Left renal pelvis (tissue), 4 donors: ENCODE measurements at places on chromosomes 2 and 18. TPM values are rescaled to one million over a fixed set of nuclear protein-coding genes. Genes with fewer than 3 reads are reported as not detected.
A peak's percentile ranks its signal among the peaks of the same experiment; 100 is the strongest.

ANKRD29 gene
- polyA plus RNA-seq: 0.96 TPM

TMEM169 gene
- polyA plus RNA-seq: 14.9 TPM

LDLRAD4 gene
- 12.3 TPM for polyA plus RNA-seq

PSD4 gene
- polyA plus RNA-seq: 8.1 TPM

UGT1A1 gene
- polyA plus RNA-seq: 0.39 TPM

DOK6 gene
- 6.6 TPM for polyA plus RNA-seq

LYPD6 gene
- polyA plus RNA-seq: 16.1 TPM

DNA sequence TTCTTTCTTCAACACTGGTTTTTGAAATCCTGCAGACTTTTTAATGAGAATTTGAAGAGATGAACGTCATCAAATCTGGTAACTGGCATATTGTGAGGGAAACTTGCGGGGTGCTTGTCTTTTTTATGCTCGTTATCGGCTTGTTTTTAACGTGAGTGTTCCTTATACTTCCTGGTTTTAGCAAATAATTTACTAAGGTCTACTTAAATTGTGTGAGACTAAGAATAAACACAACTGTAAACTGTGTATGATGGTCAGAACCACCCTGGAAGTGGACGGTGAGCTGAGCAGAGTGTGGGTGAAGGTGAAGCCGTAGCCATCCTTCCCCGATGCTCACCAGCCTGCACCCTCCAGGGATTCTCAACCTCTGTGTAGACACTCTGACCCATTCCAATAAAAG, 82.3 kb upstream of the CDC42EP3 start:
- DNase-seq: no peak

GRCh38 chr2:63893163-63893562, 51.5 kb downstream of the UGP2 start:
- DNase-seq: no peak

DNA sequence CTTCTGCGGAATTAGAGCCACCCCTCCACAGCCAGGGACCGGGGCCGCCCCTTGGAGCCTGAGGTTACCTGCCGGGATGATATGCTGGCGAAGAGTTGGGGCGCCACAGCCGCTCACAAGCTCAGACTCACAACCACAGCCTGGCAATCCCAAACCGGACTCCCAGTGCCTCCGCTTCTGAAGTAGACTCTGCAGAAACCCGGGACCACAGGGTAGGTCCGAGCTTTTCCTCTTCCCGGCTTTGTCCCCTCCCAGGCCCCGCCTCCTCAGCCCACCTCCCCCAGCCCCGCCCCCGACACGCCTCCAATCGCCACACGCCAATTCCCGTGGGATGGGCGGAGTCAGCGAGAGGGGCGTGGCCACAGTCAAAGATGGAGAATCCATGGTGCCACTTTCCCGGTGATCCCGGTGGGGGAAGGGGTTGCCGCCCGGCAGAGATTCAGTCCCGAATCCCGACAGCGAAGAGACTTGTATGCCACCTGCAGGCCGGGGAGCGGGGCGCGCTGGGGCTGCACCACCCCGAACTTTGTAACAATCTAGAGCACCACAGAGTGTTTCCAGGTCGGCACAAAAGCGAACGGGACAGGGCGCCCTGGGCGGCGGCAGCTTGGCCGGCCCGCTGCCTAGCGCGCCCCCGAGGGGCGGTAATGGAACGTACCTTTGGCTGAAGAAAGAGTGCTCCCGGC, at the start of gene IDH1:
IDH1 (minus strand) TSS at position 201 of the 686 bp plus-strand sequence. CDS start 3,520 bp downstream, outside the sequence.
- DNase-seq: peak; percentile 90

- no peak for DNase-seq
Observed at GRCh38 chr18:55407191-55407590, 180.8 kb downstream of the TCF4 start.

GRCh38 chr2:172513524-172513900, 42.4 kb upstream of the PDK1 start:
- no peak for DNase-seq

DNA sequence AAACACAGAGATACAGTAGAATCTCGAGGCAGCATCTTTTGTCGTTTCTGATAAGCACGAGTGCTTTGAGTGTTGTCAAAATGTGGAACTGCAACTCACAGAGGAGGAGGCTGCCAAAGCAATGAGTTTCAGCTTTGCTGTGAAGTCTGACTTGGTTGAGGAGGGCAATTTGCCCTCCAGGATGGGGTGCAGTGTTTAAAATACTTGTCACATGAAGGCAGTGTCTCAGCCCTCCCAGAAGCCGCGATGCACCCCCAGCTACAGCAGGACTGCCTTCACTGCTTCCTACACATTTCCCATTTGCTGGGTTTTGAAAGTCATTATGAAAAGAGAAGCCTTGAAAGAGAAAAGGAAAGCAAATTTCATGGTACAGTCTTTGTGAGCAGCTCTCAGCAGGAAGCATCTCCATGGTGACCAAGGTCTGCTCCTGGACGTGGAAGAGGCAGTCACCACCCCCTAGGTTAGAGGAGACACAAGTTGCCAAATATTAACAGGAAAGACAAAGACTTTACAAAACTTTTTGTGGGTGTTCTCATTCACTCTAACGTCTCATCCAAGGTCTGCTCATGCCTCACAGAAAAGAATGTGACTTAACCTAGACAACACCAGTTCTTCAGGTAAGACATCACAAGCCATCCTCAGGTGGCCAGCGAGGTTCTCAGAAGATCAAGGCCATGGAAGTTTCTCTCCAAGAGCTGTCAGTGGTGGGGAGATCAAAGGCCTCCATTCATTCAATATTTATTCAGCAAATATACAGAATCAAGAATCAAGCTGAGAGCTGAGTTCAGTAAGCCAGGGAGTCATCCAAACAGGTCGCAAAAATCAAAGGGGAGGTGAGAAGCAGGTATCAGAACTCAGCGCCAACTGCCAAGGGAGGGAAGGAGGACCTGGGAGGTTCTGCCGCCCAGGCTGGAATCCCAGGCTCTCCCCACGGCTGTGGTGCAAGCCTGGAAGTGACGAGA, 476.0 kb downstream of the EIPR1 start:
- no peak for DNase-seq

GRCh38 chr2:10741139-10741538, 19.7 kb downstream of the ATP6V1C2 start:
- no peak for DNase-seq

DNA sequence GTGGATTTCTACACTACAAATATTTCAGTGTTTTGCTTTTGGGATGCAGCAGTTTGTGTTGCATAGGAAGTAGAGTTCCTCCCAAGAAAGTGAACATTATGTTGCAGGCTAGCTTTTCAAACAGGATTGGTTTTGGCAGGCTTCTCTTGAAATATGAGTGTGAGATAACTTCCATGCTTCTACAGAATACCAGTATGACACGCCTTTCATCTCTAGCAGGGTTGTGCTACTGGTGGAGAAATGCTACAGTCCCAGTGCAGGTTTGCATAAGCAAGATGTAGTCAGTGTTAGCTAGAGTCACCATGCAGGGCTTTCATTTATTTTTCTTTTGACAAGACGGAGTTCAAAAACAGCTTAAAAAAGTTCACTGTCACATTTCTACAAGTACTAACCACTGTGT, 17.1 kb upstream of the CAVIN2 start:
- no peak for DNase-seq

DNA sequence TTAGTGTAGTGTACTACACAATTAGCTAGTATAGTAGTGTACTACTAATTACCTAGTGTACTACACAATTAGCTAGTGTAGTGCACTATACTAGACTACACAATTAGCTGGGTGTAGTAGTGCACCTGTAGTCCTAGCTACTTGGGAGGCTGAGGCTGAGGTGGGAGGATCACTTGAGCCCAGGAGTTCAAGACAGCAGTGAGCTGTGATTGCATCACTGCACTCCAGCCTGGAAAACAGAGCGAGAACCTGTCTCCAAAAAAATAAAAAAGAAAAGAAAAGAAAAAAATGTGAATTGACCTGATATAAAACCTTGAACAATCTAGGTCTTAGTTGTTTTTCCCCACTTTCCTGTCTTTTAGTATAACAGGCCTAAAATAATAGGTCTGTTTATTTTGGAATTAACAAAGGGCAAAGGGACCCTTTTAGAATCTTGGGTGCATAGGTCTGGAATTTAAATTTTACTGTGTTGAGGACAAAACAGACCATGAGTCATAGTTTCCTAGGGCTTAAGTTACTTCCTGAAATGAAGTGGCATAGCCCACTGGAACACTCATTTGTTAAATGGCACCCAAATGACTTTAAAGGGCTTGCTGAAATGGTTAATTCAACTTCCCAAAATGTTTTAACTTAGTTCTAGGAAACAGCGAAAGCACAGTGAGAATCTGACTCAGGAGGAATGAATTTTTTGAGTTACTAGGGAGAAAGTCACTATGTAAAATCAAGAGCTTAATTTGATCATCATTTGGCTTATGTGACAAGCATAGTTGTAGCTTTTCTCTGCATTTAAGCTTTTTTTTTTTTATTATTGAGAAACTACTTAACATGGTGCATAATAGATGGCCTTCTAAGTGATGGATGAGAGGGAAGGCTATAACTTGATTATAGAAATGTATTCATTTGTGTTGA, 50.7 kb upstream of the ARL5A start:
- no peak for DNase-seq

- DNase-seq: no peak
Observed at GRCh38 chr2:44731505-44731904, 210.0 kb upstream of the SIX3 start.

- DNase-seq: no peak
Observed at GRCh38 chr2:23694058-23695045, 232.6 kb downstream of the ATAD2B start.

GRCh38 chr2:85481818-85482777, 56.9 kb upstream of the MAT2A start:
- no peak for DNase-seq

- no peak for DNase-seq
Observed at GRCh38 chr2:36756438-36756837, 59.9 kb downstream of the VIT start.

DNA sequence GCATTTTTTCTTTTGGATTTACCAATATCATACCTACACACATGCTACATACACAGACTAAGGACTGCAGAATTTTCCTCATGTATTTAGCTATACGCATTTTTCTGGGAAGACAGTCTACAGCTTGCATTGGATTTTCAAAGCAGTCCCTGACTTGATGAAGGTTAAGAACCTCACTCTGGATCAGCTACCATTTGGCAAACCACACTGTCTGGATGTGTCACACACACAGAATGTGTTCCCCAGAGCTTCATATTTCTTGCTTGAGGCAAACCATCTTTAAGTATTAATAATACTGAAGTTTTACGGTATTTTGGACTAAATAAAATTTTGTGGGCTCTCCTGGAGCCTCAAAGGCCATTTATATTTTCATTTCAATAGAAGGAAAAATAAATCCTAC, 102.3 kb downstream of the TCF4 start:
- DNase-seq: no peak

DNA sequence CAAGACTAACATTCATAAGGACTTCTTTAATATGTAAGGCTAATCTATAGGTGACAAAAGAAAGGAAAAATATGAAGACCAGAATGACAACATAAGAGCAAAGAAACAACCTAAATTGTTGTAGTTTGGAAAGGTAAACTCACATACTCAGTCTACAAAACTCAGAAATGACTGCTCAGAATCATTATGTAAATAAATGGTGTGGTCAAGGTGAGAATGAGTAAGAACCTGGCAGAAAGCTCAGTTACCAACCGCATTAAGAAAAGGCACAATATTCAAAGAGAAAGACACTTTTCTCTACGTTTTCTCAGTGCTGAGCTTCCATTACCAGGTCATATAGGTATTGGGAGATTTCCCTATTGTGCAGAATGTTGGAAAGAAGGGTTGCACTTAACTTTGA, 15.8 kb downstream of the ATF2 start:
- DNase-seq: no peak

GRCh38 chr18:79442508-79443221, 46.9 kb downstream of the NFATC1 start:
- no peak for DNase-seq

GRCh38 chr2:205509655-205510054, 172.6 kb upstream of the NRP2 start:
- DNase-seq: no peak

DNA sequence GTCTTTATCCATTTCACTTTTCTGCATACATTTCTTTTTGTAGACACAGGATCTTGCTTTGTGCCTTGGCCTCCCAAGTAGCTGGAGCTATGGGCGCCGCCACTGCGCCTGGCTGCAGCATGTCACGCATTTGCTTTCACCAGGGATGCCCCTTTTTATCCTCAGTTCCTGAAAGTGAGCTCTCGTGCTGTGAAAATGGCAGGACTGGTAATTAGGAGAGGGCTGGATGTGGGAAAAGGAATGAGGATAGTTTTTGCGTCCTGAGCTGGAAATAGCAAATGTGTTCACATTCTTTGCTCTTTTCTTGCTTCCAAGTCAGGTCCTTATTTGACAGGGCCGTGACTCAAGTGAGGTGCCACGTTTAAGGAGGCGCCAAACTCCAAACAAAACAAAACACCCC, 104.6 kb downstream of the LDLRAD4 start:
- DNase-seq: no peak

DNA sequence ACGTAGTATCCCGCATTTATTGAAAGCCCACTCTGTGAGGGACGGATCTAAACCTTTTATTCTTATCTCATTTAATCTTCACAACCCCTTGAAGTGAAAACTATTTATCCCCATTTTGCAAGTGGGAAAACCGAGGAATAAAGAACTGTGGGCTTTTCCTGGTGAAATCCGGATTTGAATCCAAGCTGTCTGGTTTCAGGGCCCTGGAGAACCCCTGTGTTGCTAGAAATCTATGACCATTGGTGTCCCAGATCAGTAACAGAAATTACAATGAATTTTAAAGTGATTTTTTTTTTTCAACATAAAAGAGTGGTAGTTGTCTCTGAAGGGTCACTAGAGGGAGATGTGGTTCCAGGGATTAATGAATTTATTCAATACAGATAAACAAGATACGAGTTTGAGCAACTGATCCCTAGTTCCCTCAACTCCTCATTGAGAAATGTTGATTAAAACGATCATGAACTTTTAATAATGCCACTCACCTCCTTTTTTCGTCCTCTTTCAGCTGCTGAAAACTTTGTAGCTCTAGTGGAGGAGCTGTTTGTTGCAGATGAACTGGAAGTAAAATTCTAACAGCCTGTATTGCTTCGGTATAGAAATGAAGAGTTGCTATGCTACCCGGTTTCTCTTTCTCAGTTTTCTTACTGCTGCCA, 940 bp downstream of the XRCC5 start:
- no peak for DNase-seq

DNA sequence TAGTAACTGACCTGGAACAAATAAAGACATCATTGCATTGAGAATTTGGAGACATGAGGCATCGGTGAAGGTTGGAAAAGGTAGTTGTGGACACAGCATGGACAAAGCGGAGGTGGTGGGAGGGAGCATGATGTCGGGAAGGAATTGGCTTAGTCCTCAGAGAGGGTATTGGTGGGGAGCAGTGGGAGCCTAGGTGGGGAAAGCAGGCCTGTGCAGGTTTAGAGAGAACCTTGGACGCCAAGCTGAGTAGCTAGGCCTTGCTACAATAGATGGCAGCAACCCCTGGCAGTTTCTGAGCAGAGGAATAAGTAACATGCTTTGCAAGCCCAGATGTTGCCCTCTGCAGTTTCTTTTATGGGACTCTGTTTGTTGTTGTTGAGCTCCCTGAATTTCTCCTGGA, 177.1 kb upstream of the LHCGR start:
- DNase-seq: no peak

DNA sequence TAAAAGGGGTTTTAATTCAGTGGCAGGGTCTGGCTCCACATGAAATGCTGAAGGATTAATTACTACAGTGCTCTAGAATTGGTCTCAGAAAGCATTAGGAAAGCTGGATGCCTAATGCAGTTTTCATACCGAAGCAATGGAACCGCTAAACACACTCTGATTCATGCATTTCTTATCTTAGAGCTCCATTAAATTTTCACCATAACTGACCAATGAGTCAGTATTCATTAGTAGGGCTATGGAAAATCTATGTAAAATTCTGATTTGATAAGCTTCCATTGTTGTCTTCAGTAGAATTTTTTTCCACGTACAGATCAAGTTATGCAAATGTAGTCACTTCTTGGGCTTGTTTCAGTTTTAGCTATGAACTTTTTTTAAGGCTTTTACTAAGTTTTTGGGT, 359.9 kb downstream of the ARHGAP15 start:
- DNase-seq: no peak
